ENCODE measurements at places on chromosomes 11 and 22. TPM values are rescaled to one million over a fixed set of nuclear protein-coding genes. Genes with fewer than 3 reads are reported as not detected.

GRCh38 chr11:2771758-2772466, 72.1 kb upstream of the KCNQ1OT1 start:
- DNase-seq, result peak; percentile 25

GRCh38 chr11:105244160-105244825, 104.7 kb upstream of the CARD18 start:
- DNase-seq, result no peak

DNA sequence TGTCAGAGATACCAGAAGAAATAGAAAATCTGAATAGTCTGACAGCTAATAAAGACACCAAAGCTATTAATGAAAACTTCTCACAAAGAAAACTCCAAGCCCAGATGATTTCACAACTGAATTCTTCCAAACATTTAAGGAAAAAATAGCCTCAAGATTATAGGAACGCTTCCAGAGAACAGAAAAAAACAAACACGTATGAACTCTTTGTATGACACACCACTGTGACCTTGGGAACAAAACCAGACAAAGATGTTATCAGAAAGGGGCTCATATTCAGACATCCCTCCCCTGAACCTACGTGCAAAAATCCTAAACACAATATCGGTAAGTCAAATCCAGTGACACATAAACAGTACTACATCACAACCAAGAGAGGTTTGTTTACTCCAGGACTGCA, 23.5 kb downstream of the CERK start:
- DNase-seq, result no peak

DNA sequence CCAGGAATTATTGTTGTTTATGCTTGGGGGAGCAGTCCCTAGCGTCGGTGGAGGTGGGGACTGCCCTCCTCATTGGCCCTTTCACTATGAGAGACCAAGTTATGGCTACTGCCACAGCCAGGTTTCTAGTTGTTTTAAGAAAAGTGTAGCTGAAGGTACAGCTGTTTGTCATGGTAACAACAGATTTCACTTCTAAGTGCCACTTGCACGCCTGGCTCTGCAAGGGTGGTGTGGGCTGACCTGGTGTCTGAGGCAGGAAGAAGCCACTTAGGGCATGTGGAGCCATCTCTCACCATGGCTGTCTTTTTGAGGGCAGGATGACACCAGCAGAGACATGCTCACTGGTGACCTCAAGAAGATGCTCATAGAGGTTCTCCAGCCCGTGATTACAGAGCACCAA, 46.3 kb upstream of the MPEG1 start:
- no peak for DNase-seq

GRCh38 chr11:17559341-17560087, 12.5 kb downstream of the OTOG start:
- DNase-seq, result no peak

The SLC16A8 gene
- 0.24 TPM for total RNA-seq

DNA sequence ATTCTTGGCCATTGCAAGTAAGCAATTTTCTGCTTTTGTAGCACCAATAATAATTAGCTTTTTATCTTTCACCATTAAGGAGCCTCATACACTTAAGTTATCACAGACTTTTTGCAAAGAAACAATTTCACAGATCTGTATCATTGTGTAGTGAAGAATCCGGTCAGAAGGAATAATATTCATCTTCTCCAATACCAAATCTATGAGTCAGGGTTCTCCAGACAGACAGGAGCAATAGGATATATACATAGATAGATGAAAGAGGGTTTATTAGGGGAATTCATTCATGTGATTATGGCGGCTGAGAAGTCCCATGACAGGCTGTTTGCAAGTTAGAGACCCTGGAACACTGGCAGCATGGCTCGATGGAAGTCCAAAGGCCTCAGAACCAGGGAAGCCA, 82.9 kb upstream of the UBASH3B start:
- DNase-seq, result no peak

The LZTR1 gene
- 51.6 TPM for total RNA-seq

The ARFGAP3 gene
- 39.9 TPM for total RNA-seq

- DNase-seq, result peak; percentile 18
Measured at GRCh38 chr22:39184586-39185577, 32.4 kb upstream of the CBX7 start.
